SJCRH30 (cell line): ENCODE measurements at places on chromosomes 1 and 21. TPM values are rescaled to one million over a fixed set of nuclear protein-coding genes. Genes with fewer than 3 reads are reported as not detected.

Gene BTG2
- total RNA-seq: 59.8 and 63.1 TPM in 2 replicates

Gene NUP133
- total RNA-seq: 52.4 and 54.0 TPM in 2 replicates

DNA sequence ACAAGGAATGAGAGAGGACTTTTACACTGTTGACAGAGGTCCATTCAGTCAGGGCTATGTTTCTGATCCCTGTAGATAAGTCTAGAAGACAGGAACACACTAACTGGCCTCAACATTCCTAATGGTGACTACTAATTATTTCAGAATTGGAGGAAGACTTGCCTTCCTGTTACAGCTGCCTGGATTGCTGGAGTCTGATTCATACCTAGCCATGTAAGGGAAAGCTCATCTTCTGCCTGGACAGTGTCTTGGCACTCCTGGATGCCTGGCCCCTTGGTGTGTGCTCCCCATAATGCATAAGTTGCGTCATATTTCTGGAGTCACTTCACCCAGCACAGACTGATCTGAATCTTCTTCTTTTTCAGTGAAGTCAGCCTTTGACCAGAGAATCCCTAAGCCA, 326.0 kb upstream of the RUNX1 start:
- no peaks in the 10 kb centered on the region for H3K36me3 ChIP-seq
- H3K4me1 ChIP-seq: peaks cover 20% of the 10 kb centered on the region
- H3K27me3 ChIP-seq: no peaks in the 10 kb centered on the region
- no peak for DNase-seq
- H3K27ac ChIP-seq: no peak overlapping the region
- H3K4me3 ChIP-seq: no peak overlapping the region

DNA sequence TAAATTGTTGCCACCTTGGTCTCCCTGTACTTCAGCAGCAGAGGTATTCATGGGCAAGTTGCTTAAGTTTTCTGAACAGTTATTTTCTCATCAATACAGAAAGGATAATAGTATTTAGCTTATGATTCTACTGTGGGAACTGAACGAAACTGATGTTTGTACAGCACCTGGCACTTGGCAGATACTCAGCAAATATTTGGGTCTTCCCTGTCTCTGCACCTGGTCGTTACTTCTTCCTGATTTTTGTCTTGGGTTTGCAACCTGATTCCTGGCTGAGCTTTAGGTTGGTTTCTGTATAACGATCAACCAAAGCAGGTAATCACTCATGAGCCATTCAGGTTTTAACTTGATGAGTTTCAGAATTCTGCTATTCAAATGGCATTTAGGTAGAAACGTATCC, 490.6 kb downstream of the KIF26B start:
- H3K36me3 ChIP-seq: no peaks in the 10 kb centered on the region
- no peak overlapping the region for H3K27ac ChIP-seq
- no peak for DNase-seq
- H3K27me3 ChIP-seq: no peaks in the 10 kb centered on the region
- H3K4me3 ChIP-seq: no peak overlapping the region

DNA sequence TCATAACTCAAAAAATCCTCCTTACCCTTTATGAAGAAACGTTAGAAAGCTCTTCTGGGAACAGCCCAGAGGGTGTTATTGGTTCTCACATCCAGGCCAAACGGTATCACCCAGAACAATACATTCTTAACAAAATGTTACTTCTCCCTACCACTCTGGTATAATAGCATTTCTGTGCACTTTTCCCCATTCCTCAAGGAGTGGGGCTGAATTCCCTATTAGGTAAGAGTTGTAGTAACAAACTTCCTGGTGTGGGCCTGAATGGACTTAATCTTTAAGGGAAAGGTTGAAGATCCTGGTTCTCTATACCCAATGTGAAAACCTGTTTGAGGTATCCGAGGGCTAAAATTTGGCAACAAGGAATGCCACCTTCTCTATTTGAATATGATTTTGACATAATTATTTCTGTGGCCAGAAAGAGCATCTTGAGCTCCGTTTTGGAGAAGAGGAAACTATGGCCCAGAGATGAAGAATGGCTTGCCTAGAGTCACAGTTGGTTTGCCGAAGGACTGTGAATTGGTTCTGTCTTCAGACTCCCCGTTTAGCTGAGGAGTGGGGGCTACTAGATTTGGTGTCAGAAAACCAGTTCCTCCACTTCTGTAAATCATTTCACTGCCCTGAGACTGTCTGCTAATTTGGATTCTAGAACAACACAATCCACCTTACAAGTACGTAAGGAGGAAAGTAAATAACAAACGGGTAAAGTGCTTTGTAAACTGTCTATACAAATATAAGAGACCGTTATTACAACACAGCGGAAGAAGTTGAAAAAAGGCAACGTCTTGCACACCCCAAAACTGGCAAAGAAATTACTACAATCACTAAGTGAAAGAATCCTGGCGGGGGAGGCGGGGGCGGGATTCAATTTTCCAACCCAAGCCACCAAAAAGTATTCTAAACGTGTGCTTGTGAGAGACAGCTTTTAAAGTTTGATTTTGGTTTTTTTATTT, 2.3 kb downstream of the ANP32E start:
- no peak for DNase-seq
- peak overlapping the region; percentile 77 for H3K4me3 ChIP-seq
- no peak overlapping the region for H3K27ac ChIP-seq
- peaks cover 16% of the 10 kb centered on the region for H3K36me3 ChIP-seq
- H3K27me3 ChIP-seq: no peaks in the 10 kb centered on the region
